NCI-H446 treated with DMSO at 0.1 percent for 48 hours (cell line): ENCODE measurements at places on chromosomes 11 and 22.

DNA sequence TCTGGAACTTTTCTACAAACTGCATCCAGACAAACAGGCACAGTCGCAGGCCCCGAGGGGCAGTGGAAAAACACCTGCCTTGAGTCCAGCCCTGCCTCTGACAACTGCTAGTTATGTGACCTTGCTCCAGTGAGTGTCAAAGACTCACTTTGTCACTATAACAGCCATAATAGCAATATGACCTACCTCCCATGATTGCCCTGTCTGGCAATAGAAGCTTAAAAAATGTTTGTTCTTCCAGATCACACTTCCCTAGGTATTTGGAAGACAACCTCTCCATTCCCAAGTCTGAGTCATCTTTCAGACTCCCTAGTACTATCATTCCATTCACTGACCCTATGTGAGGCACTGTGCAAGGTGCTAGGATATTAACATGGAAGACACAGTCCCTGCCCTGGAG lies 74.5 kb downstream of the RPL27A start:
- DNase-seq: no peak

- no peak for DNase-seq
Measured at GRCh38 chr11:113937918-113938317, 33.3 kb downstream of the HTR3B start.

GRCh38 chr11:47099214-47099917 lies 77.3 kb downstream of the ARFGAP2 start:
- no peak for DNase-seq

GRCh38 chr22:47606426-47606825 lies 844.0 kb downstream of the TBC1D22A start:
- DNase-seq: no peak

- no peak for DNase-seq
Measured at GRCh38 chr11:119803139-119803538, 74.1 kb upstream of the NECTIN1 start.

GRCh38 chr11:119671051-119671450 lies 57.9 kb downstream of the NECTIN1 start:
- DNase-seq: no peak

GRCh38 chr22:25111579-25112517 lies 87.8 kb upstream of the CRYBB3 start:
- no peak for DNase-seq

- DNase-seq: no peak
Measured at GRCh38 chr11:12901272-12901671, 107.8 kb upstream of the RASSF10 start.

DNA sequence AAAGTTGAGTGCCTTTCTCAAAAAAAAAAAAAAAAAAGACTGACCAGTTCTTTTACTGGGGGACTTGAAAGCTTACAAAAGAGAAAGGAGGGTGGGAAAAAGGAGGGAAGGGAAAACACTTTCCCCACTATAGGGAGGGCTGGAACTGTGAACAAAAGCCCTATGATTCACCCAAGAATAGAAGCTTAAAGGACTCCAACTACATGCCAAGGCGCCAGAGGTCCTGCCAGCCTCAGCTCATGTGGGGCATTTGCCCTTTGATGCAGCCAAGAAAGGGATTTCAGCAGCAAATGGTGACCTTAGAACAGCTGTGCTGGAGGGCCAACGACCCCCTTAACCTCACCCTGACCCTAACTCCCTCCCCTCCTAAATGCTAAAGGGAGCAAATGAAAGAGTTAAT lies 160.0 kb downstream of the NTM start:
- DNase-seq: no peak

GRCh38 chr22:47816121-47816862 lies 1053.8 kb downstream of the TBC1D22A start:
- DNase-seq: no peak

GRCh38 chr22:35792506-35792905 lies 74.8 kb downstream of the APOL5 start:
- DNase-seq: no peak

DNA sequence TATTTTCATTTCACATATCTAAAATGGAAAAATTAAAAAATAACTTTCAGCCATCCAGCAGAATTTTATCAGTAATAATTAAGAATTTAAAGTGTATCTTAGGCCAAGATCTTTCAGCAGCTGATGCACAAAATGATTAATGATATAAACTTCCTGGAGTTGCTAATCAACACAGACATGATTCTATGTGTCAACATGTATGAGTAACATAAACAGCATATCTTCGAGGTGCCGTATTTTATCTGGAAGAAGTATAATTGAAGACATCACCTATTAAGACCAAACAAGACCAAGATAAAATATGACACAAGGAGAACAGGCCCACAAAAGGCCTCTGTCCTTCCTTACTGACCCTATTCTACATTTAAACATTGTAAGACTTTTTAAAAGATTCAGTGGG lies 45.2 kb downstream of the SLC5A12 start:
- no peak for DNase-seq

DNA sequence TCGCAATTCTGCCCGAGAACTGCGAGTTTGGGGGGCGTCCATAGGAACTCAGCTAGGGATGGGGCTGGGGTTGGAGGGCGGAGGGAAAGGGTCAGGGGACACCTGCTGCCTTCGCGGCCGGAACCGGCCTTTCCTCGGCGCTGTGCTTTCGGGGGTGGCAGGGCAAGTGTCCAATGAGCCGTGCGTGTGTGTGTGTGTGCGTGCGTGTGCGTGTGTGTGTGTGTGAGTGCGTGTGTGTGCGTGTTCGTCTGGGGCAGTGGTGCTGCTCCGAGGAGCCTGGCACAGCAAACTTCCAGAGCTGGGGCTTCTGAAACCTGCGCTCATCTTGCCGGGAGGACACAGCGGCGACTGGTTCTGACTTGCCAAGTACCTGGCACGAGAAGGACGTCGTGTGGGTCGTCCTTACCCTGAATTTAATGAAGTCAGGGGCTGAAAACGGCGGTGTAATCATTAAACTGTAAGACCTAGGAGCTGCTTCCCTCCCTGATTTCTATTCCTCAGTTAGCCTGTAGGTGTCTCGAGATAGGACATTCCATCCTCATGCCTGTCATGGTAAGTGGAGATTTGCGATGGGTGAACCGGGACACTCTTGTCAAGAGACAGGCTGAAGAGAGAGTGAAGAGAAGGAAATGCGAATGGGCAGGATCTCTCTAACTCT lies 27.0 kb upstream of the AMOTL1 start:
- peak; percentile 65 for DNase-seq

- peak; percentile 27 for DNase-seq
Measured at GRCh38 chr11:84901991-84902390, 725.2 kb downstream of the DLG2 start.

DNA sequence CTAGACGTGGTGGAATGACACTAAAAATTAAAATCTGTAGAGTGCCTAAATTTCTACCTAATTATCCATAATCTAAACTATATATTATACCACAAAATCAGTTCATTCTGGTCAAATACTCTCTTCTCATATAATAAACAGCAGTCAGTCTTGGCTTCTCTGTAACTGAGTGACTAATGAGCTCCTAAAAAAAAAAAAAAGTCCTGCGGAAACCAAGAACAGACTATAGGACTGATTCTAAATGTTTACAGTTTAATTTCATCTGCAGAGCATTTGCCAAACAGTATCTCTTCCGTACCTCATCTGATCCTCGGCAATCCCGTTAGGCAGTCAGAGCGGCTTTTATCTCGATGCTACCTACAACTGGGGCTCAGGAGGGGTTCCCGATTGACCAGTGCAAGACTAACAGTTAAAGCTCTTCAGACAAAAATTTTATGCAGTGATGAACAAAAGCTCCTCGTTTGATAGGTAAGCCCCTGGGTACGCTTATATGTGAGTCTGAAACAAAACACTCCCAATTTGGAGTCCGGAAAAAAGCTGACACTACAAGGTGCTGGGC lies 686 bp downstream of the KIF18A start:
- no peak for DNase-seq

DNA sequence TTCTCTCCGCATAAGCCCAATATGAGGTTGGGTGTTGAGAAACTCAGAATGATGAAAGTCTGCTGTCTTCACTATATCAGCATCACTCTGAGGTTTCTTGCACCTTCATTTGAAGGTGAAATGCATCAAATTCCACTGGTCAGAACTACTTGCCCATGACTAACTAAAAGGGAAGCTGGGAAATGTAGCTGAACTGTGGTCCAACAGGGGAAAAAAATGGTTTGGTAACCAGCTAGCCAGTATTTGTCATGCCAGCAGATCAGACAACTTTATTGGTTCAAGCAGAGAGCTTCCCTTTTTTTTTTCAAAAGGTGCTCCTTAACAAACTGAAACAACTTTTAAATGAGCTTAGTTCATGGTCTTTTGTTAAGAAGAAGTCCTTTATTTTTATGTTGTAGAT lies 14.2 kb upstream of the PIK3C2A start:
- no peak for DNase-seq

DNA sequence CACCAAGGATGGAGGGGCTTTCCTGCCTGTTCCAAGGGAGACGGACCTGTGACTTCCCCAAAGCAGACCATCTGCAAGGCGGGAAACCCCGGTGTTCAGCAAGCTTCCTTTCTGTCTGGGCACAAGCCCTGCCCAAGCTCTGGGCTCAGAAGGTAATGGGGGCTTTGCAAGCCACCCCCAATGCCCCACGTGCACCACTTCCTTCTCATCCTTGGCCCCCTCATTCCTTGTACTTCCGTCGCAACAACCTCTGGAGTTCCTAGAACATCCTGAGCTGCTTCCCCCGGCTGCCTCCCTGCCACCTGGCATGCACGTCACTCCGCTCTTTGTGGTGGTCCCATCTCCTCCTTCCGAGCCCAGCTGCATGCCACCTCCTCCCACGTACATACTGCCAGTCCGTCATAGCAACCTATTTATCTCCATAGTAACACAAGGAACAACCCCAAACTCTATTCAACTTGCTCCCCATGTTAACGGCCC lies 3.9 kb downstream of the MYEOV start:
- DNase-seq: no peak
